ENCODE measurements at places on chromosomes 5 and 9.

DNA sequence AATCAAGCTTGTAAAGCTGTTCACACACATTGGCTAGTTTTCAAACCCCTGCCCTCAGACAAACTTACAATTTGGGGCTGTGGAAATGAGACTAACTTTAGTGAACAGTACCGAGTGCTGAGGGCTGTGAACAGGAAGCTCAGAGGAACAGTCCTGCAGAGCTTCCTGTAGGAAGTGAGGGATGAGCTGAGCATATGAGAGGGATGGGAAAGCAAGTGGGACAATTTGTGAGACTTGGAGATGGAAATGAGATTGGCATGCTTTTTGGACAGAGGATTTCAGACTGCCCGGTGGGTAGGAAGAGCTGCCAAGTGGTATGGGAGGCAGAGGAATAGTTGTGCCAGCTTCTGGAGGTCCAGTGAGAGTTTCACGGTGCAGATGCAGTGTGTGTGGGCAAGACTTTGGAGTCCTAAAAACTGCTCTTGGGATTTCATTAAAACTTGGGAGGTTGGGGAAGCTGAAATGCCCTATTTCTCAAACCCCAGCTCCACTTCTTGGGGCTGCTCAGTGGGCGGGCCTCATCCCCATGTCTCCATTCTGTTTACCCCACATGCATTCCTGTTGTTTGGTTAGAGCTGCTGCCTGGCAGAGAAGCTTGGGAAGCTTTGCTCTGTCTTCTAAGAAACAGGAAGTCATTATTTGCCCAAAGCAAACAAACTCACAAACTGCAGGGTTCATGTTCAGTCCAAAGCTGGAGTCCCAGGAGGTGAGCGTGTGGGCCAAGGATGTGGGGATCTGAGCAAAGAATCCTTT lies 267.5 kb downstream of the ZSWIM6 start:
- no peak for DNase-seq

- DNase-seq: no peak
Observed at GRCh38 chr9:134460206-134460605, 134.0 kb downstream of the RXRA start.

GRCh38 chr9:18771011-18771410 lies 262.0 kb downstream of the SAXO1 start:
- no peak for DNase-seq

GRCh38 chr9:89647366-89648128 lies 42.7 kb downstream of the GADD45G start:
- DNase-seq: no peak

GRCh38 chr5:146185161-146185560 lies 2.7 kb upstream of the LARS1 start:
- no peak for DNase-seq

GRCh38 chr5:159944056-159944600 lies 27.8 kb downstream of the ADRA1B start:
- DNase-seq: no peak

DNA sequence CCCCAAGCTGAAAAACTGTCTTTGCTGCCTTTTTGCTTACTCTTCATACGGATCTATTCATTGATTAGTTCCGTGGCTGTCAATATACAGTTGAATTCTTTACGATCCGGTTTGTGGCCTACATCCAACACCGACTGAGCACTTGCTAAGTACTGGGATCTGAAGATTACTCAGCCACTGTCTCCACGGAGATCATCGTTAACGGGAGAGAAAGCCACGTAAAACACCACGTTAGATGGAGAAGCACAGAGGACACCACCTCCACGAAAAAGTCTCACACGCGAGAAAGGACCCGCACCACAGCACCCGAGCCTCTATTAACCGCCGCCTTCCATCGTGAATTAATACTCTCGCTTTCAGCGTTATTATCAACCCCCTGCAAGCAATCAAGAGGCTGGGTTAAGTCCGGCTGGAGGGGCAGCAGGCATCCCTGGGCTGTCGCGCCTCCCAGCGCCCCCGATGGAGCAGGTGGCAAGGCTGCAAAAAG lies 650 bp downstream of the ELP1 start:
- DNase-seq: no peak

DNA sequence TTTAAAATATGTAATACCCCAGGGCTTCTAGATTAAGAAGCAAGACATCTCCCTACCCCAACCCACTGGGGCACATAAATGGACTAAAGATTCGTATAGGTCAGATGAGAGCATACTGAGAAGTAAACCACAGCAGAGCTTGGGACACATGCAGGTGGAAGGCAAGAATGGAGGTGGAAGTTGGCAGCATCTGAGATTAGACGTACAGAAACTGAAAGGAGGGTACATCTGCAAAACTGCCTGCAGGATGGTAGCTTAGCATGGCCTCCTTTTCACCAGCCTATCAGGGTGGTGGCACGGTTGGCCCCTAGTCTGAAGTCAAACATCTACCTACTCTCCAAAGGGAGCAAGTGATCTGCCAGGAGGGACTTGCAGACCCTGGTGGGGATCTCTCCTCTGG lies 181.8 kb downstream of the TSSK1B start:
- no peak for DNase-seq

DNA sequence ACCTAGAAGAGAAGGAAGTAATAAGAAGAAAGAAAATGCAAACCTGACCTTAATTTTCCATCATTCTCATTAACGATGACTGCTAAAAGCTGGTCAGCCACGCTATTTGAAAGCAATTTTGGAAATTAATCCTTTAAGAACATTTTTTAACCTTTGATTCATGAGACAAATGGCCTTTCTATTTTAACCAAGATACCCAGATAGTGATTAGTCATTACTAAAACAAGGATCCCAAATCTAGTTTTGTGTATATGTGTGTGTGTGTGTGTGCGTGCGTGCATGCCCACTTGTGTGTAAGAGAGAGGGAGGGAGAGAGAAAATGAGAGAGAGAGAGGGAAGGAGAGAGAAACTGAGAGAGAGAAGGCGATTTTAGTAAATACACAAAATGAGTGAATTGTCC lies 329.5 kb downstream of the DEPDC1B start:
- no peak for DNase-seq

DNA sequence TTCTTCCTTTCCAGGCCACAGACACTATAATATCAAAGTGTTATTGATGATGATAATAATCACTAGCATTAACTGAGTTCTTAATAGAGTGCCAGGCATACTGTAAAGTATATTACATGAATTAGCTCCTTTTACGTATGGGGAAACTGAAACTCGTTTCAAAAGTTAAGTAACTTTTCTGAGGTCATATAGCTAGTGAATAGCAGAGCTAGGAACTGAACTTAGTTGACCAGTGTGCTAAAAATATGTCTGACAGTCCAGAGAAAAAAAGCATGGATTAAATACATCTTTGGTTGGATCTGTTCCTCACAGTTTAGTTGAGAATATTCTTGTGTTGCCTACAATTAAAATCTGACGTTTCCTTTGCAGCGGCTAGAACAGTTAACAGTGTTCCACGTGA lies 18.4 kb upstream of the CATSPER3 start:
- DNase-seq: no peak

- DNase-seq: no peak
Observed at GRCh38 chr5:9239071-9239470, 306.8 kb downstream of the SEMA5A start.

DNA sequence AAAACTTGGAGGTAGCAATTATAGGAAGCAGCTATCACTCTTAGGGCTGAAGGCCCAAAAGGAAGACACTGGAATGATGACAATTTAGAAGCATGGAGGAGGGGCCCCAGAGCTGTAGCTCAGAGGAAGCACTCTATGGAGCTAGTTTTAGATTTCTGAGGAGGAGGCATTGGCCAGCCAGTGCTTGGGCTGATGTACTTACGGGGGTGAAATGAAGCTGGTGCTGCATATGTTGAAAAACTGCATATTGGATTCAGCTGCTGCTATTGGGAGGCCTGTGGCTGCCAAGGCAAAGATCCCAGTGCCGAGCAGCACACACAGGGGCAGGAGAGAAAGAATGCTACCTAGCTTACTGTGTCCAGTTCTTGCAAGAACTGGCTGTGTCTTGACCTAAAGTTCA lies 53.9 kb upstream of the HMHB1 start:
- no peak for DNase-seq

- no peak for DNase-seq
Observed at GRCh38 chr9:105651806-105652205, 10.5 kb upstream of the TAL2 start.

Data from activated CD4-positive, alpha-beta T cell treated with anti-CD3 and anti-CD28 coated beads for 4 hours (primary cell).